ENCODE measurements at places on chromosomes 2 and 18. TPM values are rescaled to one million over a fixed set of nuclear protein-coding genes. Genes with fewer than 3 reads are reported as not detected.

The FNDC4 gene
- not detected for total RNA-seq

The SFTPB gene
- total RNA-seq = not detected

The SNED1 gene
- 1.9 TPM for total RNA-seq

DNA sequence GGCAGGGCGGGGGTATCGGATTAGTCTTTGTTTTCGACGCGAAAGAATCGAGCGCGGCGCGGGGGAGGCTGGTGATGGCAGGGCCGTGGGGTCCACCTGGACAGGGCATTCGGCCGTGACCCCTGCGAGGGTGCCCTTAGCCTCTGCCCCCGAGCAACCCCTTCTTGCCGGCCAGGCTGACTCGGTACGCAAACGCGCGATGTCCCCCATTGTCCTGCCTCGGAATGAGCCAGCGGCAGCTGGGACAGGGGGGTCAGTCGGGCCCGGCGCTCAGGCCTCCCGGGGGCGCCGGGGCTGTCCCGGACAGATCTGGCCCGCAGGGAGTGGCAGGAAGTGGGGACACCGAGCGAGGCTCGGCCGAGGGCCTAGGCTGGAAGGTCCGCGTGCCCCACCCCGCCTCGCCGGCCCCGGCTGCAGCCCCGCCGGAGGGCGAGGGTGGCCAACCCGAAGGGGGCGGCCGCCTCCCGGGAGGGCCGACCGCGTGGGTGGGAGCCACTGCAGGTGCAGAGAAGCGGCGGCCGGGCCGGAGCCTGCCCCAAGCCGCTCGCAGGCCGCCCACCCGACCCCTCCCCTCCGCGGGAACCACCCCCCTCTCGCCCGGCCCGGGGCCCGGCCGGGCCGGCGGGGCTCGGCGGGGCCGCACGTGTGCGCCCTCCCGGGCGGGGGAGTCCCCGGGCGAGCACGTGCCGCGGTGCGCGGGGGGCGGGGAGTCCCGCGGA is at the start of gene TET3:
TSS of gene TET3 (plus strand) at position 708 of the 719 bp plus-strand sequence. CDS start 1,494 bp downstream, outside the sequence.
- peak; percentile 88 for DNase-seq

- DNase-seq = no peak
Measured at GRCh38 chr2:127818794-127819425, 7.9 kb upstream of the WDR33 start.

DNA sequence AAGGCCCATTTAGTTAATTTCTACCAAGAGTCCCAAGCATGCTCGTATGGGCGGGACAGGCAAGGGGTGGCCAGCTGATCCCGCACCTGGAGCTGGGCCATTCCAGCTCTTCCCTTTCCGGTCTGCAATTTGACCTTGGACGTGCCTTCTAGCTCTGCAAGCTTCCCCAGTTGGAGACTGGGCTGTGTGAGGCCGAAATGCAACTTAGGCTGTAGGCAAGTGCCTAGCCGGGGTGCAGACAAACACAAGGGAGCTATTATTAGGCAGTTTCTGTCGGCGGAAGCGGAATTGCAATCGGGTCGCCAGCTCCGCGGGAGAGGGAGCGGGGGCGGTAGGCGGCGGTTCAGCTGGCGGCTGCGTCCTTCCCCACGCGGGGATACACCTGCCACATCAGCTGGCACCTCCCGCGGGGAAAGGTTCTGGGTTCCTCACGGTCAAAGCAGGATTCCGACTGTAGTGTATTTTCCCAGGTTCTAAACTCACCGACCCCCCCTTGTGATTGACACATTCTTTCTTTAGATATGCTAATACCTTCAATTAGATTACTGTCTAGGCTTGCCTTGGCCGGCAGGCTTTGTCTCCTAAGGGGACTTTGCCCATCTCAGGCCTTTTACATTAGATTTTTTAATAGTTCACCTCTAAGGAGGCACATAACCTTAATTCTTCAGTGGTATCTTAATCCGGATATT is 17.1 kb upstream of the ZNF532 start:
- no peak for DNase-seq

- no peak for DNase-seq
Measured at GRCh38 chr2:207497596-207497995, 32.2 kb upstream of the CREB1 start.

GRCh38 chr2:49241991-49242390 is 87.7 kb upstream of the FSHR start:
- no peak for DNase-seq

DNA sequence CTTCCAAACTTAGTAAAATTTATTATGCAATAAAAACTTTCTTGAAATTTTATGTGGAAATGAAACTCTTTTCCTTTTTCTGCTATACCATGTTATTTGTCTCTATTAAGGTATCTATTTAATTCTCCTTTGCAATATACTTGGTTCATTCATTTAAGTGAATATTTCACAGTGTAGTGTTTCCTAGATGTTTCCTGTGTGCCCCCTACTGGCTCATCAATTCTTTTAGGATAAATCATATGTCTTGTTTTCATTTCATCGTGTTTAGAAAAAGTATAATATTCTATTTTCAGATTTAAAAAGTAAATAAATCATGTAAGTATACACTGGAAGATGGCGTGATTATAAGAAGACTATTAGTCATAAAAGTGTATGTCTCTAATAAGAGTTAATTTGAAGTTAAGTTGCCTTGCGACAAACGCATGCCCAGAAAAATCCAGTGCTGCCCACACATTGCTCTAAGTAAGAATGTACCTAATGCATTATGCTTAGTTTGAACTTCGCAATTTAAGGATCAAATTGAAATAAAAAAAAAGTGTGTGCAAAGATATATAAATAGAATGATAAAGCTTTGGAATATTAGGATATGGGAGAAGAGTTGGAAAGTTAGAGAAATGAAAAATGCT is 525.4 kb downstream of the KCNJ3 start:
- peak; percentile 41 for DNase-seq

DNA sequence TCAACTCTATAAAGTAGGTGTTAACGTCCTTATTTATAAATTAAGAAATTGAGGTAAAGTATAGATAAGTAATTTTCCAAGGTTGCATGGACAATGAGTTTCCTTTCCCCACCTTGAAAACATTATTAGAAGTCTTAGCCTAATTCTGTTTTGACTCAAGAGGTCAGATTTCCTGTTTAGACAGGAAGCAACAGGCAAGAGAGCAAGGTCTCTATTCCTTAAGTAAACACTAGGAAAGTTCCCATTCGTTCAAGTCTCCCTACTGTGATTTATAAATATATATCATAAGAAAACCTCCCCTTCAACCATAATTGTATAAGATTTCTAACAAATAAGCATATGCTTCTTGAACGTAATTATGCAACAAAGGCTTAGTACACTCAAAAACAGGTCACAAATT is 40.3 kb downstream of the CLASP1 start:
- DNase-seq = no peak

GRCh38 chr2:46557788-46558187 is 78.4 kb downstream of the TMEM247 start:
- DNase-seq = no peak

- no peak for DNase-seq
Measured at GRCh38 chr2:50929661-50930060, 102.3 kb downstream of the NRXN1 start.

DNA sequence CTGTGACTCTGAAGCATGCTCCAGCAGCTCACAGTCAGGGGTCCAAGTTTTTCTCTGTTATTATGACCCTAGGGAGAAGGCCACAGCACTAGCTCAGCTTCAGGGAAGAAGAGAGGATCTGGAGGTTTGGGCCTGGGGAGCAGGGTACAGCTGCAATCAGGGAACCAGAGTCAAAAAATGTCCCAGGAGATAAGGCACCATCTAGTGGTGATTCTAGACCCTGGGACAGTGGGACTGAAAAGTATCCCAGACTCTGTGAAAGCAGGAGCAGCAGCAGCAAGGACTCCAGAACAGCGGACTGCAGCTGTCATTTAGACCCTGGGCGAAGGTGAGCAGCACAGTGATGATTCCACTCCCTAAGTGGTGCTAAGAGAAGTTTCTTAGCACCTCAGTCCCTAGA is 278.4 kb upstream of the DDX18 start:
- peak; percentile 64 for DNase-seq

DNA sequence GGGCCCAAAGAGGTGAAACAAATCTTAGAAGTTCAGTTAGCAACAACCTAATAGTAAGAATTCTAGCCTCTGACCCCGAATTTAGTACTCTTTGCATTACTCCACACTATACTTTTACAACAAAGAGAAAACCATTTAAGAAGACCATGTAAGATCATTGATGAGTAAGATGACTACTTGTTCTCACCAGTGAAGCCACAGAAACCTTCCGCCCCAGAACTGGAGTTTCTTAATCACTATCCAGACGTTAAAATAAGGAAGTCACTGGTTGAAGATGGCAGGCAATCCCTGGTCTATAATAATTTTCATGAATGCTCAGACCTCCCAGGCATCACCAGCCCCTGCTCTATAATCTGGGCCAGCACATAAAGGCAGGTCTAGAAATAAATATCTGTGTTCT is 95.0 kb downstream of the TMEM163 start:
- no peak for DNase-seq

DNA sequence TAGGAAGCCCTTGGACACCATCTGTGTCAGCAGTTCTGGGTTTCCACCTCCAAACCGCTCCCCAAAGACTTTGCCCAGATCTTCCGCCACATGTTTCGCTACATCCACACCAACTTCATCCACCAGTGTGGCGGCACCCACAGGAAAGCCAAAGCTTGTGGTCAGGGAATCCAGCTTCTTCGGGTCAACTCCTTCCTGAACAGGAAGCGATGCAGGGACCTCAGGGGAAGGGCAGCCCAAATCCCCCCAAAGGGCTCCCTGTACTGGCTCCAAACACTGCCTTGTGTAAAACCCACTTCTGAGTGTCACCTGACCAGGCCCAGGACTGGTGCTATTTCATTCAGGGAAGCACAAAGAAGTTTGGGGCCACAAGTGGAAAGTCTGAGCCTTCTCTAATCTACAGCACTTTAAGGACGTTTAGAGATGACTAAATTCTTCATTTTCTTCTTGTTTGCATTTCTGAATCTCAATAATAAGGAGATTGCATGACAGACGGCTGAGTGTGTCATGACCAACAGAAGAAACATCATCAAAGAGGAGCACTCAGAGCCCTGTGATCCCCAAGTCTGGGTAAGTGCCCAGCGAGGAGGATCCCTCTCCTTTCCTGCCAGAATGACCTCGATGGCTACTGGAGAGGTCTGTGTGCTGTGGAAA is 20.8 kb downstream of the GAREM2 start:
- DNase-seq = no peak

DNA sequence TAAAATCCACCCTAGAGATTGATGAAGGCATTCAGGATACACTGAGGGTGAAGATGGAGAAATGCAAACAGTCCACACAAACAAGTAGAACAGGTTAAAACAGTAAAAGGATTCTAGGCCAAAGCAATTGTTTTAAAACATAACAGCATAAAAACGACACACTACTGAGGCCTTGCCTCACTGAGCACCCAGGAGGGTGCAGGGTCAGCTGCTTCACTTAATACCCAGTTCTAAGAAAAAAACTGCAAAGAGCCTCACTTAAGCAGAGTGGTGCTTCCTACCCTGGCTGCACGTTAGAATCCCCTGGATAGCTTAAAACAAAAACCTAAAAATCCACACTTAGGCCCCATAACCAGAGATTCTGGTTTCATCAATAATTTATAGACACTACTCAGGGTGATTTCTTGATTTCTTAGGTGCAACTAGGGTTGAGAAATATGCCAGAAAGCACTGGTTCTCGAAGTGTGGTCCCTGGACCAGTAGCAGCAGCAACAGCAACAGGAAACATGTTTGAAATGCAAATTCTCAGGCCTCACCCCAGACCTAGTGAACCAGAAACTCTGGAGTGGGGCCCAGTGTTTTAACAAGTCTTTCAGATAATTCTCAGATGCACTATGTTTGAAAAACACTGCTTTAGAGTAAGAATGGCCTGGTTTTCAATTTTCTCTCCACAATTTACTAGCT is 279.1 kb downstream of the ZEB2 start:
- DNase-seq = peak; percentile 95

DNA sequence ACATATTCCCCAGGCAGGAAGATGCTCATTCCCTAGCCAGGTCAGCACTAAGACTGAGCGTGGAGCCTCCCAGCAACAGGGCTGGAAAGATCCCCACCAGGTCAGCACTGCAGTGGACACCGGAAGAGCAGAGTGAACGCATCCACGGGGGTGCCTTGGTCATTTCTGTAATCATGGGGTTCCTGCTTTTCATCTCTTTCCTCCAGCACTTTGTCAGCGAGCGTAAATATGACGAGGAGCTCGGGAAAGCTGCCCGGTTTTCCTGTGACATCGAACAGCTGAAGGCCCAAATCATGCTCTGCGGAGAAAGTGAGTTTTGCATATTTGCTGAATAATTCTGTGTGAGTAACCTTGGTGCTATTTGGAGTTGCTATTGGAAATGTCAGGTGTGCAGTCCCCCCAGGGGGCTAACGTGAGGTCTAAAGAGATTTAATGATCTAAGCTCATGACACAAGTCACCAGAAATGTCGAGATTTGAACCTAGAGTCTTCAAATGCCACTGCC is 40.1 kb downstream of the KCTD18 start:
- DNase-seq = no peak

DNA sequence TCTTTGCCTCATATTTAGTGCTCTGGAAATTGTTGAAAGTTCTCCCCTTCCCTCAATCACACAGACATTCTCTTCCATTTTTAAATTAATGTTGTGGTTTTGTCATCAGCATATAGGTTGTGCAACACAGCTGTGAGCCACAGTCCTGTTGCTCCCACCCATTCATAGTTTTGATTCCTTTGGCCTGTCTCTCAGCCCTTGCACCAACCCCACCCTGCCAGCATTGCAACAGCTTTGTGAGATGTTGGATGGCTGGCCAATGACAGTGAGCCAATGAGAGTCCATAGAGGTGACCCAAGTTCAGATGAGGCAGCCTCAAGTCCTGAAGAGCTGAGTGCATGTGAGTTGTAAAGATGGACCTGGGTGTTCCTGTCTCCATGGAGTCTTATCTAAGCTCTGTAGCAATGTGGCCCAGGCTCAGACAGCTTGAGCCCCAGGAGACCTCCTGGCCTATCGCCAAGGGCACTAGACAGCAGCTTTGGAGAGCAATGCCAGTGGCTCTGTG is 775.5 kb downstream of the RNF144A start:
- DNase-seq = peak; percentile 52

DNA sequence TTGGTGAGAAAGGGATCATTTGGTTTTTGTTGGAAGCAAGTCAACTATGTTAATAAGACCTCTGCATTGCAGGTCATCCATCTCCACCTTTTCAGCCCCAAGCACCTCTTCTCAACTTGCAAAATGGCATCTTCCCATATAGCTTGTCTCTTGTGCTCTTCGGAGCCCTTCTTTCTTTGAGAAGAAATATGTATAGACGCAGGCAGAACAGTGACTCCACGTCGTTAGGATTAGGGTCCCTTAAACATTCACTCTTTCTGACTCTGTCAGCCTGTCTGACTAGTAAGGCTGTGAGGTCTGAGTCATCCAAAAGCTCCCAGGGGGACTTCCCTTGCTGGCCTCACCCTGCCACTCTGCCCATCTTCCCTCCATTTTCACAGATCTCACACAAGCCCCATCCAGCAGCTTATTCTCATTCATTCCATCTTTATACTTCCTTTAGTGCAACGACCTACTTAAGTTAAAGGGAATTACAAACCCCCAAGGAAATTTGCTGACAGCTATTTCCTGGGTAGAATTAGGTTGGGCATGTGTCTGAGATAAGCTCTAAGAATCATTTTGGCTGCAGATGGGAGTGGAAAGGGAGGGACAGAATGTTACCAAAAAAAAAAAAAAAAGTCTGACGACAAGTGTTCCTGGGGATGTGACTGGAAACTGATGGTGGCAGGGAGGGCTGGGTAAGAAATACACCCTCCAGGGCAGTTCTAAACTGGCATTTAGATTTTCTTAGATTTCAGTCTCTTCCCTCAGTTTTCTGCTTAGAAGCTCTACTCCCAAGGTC is 37.7 kb upstream of the MEX3C start:
- no peak for DNase-seq

Data from Karpas-422 (cell line).